ENCODE measurements at places on chromosomes 6 and 20. TPM values are rescaled to one million over a fixed set of nuclear protein-coding genes. Genes with fewer than 3 reads are reported as not detected.

DNA sequence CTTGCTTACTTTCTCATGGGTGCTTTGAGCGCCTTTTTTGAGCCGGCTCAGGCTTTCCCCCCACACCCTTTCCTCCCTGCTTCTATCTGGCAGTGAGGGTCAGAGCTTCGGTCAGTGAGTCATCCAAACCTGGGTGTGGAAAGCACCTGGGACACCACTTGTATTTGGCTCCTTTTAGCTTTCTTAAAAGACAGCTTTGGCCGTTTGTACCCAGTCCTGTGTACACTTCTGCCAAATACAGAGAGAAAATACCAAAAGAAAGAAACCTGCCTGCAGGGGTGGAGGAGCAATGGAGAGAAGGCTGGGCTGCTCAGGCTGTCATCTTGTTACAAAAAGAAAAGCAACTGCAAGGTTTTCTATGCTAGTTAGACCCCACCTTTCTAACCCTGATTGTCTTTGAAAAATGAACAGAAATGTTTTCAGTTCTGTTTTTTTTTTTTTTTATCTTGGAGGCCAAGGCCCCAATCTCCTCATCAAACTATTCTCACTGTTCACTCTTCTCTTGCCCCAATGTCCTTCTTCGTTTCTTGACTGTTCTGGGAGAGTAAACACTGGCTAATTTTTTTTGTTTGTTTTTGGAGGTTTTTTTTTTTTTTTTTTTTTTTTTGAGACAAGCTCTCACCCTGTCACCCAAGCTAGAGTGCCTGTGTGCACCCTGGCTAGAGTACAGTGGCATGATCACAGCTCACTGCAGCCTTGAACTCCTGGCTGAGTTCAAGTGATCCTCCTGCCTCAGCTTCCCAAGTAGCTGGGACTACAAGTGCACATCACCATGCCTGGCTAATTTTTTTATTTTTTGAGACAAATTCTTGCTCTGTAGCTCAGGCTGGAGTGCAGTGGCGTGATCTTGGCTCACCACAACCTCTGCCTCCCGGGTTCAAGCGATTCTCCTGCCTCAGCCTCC is 76.4 kb downstream of the SSR1 start:
- H3K4me3 ChIP-seq, result no peak overlapping the region
- H3K4me1 ChIP-seq, result no peaks in the 10 kb centered on the region
- H3K27ac ChIP-seq, result no peak overlapping the region
- no peak for DNase-seq
- no peaks in the 10 kb centered on the region for H3K27me3 ChIP-seq

The OLIG3 gene
- not detected for total RNA-seq

- peaks cover 78% of the 10 kb centered on the region for H3K36me3 ChIP-seq
- no peak for DNase-seq
- no peak overlapping the region for H3K4me3 ChIP-seq
- H3K27me3 ChIP-seq, result no peaks in the 10 kb centered on the region
- H3K27ac ChIP-seq, result no peak overlapping the region
These were observed 23.9 kb upstream of the APMAP start for GRCh38 chr20:25016471-25016870.

The NEURL2 gene
- 3.1 TPM for total RNA-seq

DNA sequence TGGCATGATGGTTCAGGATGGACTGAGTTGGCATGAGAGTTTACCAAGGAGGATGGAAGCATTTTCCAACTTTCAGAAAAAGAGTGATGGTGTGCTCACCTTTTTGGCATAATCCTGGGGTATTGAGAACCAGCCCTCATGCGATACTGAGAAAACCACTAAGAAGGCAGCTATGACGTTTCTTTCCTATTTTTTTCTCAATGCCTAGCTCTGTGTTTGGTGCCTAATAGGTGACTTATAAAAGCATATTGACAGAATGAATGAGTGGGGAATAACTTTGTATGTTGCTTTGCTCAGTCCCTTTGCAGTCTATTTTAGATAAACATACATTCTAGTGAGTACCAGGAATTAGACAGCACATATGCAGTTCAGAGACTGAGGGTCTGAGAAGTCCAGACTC is 816.3 kb downstream of the DHX35 start:
- no peak overlapping the region for H3K27ac ChIP-seq
- H3K4me3 ChIP-seq, result no peak overlapping the region
- no peaks in the 10 kb centered on the region for H3K36me3 ChIP-seq
- H3K27me3 ChIP-seq, result no peaks in the 10 kb centered on the region
- DNase-seq, result no peak
- no peaks in the 10 kb centered on the region for H3K4me1 ChIP-seq

DNA sequence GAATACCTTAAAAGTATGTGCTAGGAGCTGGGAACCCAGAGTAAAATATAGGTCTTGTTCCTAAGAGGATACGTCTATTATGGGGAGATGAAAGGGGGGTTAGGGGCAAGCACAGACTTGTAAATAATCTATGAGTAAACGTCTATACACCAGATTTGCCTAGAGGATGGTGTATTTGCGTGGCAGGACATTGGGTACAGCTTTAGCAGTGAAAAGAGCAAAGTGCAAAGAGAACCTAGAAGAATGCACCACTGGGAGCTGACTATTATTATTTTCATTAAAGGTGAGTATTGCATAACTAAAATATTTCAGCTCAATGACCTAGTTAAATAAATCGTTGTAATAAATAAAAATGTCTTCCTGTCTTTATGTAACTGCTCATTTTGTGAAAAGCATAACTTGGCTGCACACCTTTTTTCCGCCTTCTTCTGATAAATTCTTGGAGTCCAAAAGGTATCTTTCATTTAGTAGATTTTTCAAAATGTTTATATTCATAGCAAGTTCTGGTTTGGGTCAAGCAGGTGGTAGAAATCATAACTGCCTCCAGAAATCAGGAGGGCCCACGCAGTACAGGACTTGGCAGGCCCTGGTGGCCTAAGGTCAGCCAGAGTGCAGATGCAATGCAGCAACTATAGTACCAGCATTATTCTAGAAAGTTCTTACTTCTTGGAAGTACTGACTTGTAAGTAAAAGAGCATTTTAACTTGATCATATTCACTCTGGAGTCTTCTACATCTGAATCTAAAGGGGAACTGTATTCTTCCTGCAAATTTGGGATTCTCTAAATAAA is 357.2 kb downstream of the PLCB1 start:
- no peaks in the 10 kb centered on the region for H3K4me1 ChIP-seq
- no peaks in the 10 kb centered on the region for H3K36me3 ChIP-seq
- H3K4me3 ChIP-seq, result no peak overlapping the region
- no peak for DNase-seq

GRCh38 chr6:169173532-169174268 is 79.9 kb downstream of the THBS2 start:
- H3K27me3 ChIP-seq, result no peaks in the 10 kb centered on the region
- no peak for DNase-seq
- no peaks in the 10 kb centered on the region for H3K36me3 ChIP-seq
- H3K4me3 ChIP-seq, result no peak overlapping the region

DNA sequence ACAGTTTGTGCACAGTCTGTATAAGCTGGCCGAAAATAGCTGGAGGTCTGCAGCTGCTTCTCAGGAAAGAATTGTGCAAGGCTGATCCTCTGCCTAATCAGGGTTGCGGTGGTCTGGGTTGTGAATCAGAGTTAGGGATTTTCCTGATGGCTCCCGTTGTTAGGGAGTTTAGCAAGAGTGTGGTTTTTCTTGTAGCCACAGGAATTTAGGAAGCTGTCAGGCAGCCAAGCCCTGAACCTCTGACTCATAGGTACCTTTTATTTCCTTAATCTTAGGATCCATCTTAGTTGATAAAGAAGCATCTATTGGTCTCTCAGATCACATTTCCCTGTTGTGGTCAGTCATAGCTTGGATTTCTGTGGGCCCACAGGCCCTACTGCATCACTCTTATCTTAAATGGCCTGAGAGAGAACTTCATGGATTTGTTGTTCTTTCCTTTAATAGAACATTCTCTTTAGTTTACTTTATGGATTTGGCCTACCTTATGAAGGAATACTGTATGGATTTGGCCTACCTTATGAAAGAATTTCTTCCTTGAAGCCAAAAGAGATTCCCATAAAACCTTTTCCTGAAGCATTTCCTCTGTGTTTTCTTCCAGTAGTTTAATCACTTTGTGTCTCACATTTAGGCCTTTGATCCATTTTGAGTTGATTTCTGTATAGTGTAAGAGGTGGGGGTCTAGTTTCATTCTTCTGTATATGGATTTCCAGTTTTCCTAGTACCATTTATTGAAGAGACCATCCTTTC is 10.3 kb downstream of the KIF25 start:
- H3K27ac ChIP-seq, result no peak overlapping the region
- no peaks in the 10 kb centered on the region for H3K36me3 ChIP-seq
- peaks cover 6% of the 10 kb centered on the region for H3K27me3 ChIP-seq
- no peak overlapping the region for H3K4me3 ChIP-seq

GRCh38 chr20:40218971-40219370 is 470.1 kb downstream of the MAFB start:
- no peaks in the 10 kb centered on the region for H3K27me3 ChIP-seq
- H3K36me3 ChIP-seq, result no peaks in the 10 kb centered on the region
- no peak for DNase-seq
- H3K4me3 ChIP-seq, result no peak overlapping the region

- H3K27me3 ChIP-seq, result peaks cover 38% of the 10 kb centered on the region
- no peak overlapping the region for H3K4me3 ChIP-seq
- peaks cover 17% of the 10 kb centered on the region for H3K4me1 ChIP-seq
- DNase-seq, result peak; percentile 0
- H3K36me3 ChIP-seq, result no peaks in the 10 kb centered on the region
These were observed 1.2 kb downstream of the AKAP12 start for GRCh38 chr6:151240791-151241642.

The HSPA12B gene
- not detected for total RNA-seq

DNA sequence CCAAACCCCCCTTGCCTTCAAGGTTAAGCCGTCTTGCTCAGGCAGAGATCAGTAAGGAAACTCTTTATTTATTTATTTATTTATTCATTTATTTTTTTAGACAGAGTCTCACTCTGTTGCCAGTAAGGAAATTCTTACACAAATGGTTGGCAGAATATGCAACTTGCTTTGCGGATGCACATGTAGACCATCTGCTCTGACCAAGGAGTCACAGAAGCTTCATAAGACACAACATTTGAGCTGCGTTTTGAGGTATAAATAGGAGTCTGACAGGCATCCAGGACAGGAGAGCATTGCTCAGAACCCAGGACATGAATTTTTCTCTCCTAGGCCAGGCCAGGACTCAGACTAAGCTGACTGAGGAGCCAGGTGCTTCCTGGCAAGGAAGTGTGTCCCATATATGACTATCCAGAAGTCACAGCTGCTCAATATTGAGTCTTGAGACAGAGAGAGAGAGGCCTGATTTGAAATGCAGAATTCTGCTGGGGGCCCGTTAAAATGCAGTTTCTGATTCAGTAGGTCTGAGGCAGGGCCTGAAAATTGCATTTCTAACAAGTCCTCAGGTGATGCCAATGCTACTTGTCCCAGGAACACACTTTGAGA is 43.9 kb downstream of the HLA-A start:
- H3K36me3 ChIP-seq, result no peaks in the 10 kb centered on the region
- DNase-seq, result no peak
- H3K4me1 ChIP-seq, result no peaks in the 10 kb centered on the region
- no peaks in the 10 kb centered on the region for H3K27me3 ChIP-seq
- H3K27ac ChIP-seq, result no peak overlapping the region

DNA sequence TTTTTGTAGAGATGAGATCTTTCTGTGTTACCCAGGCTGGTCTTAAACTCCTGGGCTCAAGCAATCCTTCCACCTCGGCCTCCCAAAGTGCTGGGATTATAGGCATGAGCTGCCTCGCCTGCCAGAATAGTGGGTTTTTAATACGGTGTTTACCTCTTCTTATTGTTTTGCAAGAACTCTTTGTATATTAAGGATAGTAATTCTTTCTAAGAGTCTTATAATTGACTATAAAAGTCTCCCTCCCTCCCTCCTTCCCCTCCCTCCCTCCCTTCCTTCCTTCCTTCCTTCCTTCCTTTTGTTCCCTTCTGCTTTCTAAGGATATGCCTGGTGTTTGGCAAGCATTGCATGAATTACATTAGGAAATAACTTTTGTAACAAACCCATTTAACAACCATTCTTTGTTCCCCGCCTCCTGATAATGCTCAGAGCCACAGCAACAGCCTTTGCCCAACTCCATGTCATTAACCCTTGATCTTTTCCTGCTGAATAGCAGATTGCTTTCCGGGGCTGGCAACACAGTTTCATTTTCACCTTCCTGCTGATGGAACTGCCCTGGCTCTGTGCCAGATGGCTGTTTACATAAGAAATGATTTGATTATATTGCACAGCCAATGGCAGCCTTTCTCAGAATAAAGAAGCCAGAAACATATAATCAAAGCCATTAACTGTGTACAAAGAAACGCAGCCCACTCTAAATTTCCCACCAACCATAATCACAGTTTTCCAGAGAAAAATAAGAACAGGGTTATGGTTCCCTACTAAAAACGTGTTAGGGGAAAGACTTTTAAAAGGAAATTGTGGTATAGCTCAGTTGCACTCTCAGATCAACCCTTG is 143.7 kb upstream of the PTPN1 start:
- peaks cover 8% of the 10 kb centered on the region for H3K27me3 ChIP-seq
- no peak overlapping the region for H3K27ac ChIP-seq
- no peak overlapping the region for H3K4me3 ChIP-seq
- no peaks in the 10 kb centered on the region for H3K36me3 ChIP-seq

DNA sequence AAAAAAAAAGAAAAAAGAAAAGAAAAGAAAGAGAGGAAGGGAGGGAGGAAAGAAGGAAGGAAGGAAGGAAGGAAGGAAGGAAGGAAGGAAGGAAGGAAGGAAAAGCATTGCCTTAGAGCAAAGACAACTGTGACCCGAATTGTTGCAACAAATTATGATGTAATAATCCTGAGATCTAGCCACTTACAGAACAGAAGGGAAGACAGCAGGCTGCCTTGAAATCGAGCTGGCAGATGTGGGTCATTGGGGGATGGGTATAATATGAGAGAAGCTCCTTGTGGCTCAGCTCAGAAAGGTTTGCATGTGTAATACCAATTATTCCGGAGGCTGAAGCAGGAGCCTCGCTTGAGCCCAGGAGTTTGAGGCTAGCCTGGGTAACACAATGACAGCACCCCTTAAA is 208.1 kb upstream of the PROKR2 start:
- H3K4me3 ChIP-seq, result no peak overlapping the region
- no peak for DNase-seq
- H3K4me1 ChIP-seq, result peaks cover 5% of the 10 kb centered on the region
- H3K27me3 ChIP-seq, result no peaks in the 10 kb centered on the region

GRCh38 chr6:33604941-33605854 is 15.9 kb upstream of the ITPR3 start:
- no peak overlapping the region for H3K27ac ChIP-seq
- no peaks in the 10 kb centered on the region for H3K36me3 ChIP-seq
- H3K4me3 ChIP-seq, result no peak overlapping the region
- peaks cover 22% of the 10 kb centered on the region for H3K27me3 ChIP-seq
- no peak for DNase-seq

DNA sequence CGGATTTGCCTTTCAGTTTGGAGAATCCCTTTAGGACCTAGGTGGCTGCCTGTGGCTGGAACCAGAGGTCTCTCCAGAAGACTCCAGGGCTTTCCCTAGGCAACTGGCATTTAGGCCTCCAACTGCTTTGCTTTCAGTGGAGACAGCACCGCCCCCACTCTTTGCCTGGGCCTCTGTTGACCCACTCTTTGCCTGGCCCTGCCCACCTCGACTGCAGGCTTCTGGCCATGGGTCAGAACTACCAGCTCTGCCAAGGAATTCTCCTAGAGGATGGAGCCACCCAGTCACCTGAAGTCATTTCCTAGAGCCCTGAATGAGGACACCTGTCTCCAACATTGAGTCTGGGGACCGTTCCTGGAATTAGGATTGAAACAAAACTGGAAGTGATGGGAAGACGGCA is 439.0 kb upstream of the CDH4 start:
- no peak for DNase-seq
- no peak overlapping the region for H3K27ac ChIP-seq
- no peaks in the 10 kb centered on the region for H3K36me3 ChIP-seq
- no peak overlapping the region for H3K4me3 ChIP-seq
- H3K4me1 ChIP-seq, result no peaks in the 10 kb centered on the region

GRCh38 chr6:146381486-146381885 is 162.1 kb upstream of the RAB32 start:
- H3K4me3 ChIP-seq, result no peak overlapping the region
- no peak for DNase-seq
- H3K27ac ChIP-seq, result no peak overlapping the region
- H3K36me3 ChIP-seq, result no peaks in the 10 kb centered on the region
